ENCODE measurements at places on chromosomes 6 and 20.

GRCh38 chr6:129133770-129134192 is 250.8 kb downstream of the LAMA2 start:
- DNase-seq, result no peak

DNA sequence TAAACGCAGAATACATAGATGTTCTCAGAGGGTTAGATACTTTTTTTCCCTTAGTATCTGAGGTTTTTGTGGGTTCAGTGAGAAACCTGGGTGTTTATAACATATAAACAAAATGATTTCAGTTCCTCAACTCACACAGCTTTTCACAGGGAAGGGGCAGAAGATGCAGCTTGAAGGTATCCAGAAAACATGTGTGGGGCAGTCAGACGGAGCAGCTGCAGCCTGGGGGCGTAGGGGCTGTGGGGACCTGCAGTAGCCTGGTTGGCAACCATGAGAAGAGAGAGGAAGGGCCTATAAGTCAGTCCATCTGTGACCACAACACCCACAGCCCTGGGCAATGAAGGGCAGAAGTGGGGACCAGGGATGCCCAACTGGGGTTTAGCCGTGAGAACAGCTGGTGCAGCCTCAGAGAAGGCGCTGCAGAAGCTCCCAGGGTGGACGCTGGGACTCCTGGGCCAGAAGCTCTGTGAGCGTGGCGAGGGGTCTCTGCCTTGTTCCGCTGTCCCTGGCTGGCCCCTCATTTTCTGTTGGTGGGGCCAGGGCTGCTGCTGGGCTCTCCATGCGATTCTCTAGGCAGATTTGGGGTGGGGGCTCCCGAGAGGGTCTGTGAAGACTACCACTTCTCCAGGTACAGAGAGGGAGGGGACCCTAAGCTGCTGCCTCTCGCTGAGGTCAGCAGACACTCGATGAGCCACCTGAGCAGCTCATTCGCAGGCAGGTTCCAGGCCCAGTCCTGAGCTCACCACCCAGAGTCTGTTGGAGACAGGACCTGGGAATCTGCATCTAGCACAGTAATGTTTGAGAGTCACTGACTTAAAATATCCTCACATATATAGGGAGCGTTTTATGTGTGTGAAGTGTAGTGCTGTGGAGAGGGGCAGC is 181.2 kb downstream of the ZDHHC14 start:
- no peak for DNase-seq

- no peak for DNase-seq
Measured at GRCh38 chr6:54096811-54097210, 14.4 kb upstream of the MLIP start.

- DNase-seq, result peak; percentile 9
Measured at GRCh38 chr6:99589290-99589672, 17.4 kb upstream of the PRDM13 start.

DNA sequence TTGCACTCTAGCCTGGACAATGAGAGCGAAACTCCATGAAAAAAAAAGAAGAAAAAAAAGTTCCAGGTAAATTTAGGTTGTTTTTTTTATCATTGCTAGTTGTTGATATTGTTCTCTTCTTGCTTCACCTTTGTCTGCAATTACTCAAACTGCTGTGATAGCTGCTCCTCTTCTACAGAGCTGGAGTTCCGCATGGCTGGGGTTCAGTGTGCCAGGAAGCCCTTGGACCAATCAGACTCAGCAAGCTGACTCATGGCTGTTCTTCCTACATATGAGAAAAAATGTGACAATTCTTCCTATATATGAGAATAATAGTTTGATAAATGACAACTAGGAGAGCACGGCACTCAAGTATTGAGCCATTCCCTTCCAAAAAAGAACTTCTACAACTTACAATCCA is 28.4 kb downstream of the DPPA5 start:
- DNase-seq, result no peak

All from endothelial cell (in vitro differentiated cells).